ENCODE measurements at places on chromosomes 2 and 18.

DNA sequence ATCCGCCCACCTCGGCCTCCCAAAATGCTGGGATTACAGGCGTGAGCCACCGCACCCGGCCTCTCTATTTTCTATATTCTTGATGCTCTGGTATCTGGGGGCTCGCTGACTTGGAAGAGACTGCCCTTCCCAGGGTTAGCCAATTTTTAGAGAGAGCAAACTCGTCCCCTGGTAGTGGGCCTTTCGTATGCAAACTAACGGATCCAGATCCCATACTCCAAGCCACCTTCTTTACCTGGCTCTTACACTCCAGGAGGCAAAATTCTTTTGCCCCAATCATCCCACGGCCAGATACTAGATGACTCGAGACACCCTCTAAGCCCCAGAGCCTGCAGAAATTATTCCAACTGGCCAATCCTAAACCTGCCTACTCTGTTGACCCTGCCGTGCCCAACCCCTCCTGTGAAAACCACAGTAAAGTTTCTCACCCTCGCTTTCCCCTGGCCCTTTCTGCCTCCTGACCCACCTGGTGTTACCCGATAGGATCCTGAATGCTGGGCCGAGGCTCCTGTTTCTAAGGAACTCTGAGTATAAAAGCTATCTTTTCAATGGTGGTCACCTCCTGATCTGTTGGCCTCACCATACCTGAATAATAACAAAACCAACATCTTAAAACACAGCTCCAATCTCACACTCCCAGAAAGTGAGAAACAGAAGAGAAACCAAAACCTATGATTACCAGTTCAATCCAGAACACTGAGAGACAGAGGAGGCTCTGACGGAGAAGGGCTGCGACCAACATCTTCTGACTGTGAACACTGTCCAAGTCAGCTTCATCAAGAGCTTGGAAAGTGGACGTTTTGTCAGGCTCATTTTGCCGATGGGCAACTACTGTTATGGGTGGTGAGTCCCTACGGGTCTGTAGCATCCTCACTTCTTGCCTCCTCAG, 57.6 kb upstream of the ZNF532 start:
- DNase-seq = no peak

- DNase-seq = no peak
Measured at GRCh38 chr18:12315911-12316310, 7.9 kb downstream of the TUBB6 start.

DNA sequence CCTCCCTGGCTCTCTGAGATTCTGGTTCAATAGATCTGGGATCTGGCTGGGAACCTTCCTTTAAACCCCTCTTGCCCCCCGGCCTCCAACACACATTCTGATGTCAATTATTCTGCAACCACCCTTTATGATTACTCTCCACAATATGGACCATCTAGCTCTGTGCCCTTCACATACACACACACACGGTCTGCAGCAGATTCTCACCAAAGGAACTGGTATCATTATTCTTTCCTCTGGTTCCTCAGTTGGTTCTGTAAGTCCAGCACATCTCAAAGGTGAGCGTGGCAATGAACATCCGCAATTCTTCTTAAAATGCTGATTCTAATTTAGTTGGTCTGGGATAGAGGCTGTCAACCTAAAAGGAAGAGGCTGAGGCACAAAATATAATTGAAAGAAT, 2.8 kb upstream of the TMEM163 start:
- DNase-seq = no peak

GRCh38 chr2:17617516-17617915, 77.0 kb downstream of the VSNL1 start:
- no peak for DNase-seq
